Left hindlimb (tissue), 1 donor: ENCODE measurements at places on chromosomes 5 and 9.

- DNase-seq: no peak
These were observed 1365.5 kb upstream of the CDH9 start for GRCh38 chr5:28403846-28404245.

DNA sequence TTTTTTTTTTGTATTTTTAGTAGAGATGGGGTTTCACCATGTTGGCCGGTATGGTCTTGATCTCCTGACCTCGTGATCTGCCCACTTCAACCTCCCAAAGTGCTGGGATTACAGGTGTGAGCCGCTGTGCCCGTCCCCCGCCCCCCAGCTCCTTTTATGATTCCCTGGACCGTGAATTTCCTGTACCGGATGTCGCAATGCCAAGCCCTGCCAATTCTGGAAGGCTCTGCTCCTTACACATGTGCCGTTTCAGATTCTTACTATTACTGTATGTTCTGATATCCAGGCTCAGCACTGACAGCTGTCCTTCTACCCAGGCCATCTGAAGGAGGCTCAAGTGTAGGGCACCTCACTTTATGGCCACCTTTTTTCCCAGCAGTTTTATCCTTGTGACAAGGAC is 100.1 kb downstream of the PLCXD3 start:
- no peak for DNase-seq

DNA sequence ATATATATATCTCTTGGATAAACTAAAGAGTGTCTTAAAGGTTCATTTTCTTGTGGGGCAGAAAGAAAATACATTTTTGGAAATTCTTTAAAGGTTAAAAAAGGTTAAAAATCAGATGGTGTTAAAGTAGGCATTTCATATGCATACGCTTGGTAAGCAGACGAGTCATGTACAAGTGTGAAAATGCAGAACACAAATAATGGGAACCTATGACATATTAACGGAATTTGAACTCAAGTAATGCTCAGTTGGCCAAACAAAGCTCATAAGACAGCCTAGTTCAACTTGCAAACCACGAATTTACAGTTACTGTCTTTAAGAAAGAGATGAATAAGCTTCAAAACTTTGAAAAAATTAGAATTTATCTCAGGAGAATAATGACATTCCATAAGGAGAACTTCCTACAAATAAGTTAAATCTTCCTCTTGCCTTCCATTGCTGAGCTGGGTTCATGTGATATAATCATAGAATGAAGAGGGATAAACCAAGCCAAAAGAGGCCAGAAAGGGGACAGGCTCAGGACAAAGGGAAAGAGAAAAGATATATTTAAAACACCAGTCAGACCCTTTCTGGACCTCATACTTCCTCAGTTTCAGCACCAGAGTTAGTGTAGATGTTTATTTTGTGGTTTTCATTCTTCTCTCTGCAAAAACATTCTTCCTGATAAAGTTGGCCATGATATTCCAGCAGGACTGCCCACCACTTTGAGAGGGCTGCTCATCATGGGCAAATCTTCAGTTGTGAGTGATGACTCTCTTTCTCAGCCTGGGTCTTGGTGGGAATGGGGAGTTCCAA is 256.7 kb upstream of the CD180 start:
- no peak for DNase-seq

GRCh38 chr5:172694061-172694460 is 53.0 kb downstream of the NEURL1B start:
- DNase-seq: no peak

GRCh38 chr9:129500161-129500862 is 120.6 kb downstream of the C9orf50 start:
- peak; percentile 81 for DNase-seq

DNA sequence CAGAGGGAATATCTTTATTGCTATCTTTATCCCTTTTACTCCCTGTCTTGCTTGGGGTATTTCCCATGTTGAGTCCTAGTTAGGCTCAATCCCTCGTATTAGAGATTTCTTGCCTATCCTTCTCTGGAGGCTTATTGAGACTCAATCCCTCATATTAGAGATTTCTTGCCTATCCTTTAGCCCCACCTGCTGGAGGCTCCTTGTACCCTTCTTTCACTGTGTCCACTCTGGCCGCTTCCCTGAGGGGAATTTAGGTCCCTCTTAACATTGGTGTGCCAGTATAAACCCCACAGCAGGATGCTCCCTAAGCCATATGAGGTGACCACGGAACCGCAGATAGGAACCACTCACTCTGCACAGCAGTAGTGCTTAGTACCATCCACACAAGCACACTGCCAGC is 110.7 kb upstream of the MAMDC2 start:
- DNase-seq: no peak

DNA sequence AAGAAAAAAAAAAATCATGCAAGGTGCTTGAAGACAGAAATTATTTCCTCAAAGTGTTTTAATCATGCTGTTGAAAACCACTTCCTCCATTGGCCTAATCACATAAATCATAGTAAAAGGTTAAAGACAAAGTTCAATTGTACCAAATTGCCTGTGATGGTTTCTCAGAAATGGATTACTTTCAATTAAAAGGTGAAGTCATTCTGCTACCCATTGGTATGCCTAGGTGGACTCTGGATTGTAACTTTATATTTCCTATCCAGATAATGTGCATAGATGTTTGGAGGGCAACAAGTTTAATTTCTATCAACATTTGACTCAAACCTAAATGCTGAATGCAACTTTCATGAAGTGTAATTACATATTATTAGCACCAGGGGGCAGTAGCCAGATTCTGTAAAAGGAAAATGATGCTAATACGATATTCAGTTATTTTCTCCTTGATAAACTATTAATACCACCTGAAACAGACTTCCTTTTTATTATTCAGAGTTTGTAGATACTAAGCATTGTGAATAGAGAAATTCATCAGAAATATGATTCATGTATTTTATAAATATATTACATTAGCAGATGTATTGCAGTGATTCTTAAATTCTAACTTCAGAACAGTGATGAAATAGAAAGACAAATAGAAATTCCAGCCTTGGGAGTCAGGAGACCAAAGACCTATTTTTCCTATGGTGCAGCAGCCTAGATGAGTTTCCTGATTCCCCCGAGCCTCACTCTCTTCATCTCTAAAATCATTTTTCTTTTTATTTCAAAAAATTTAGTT is 148.2 kb downstream of the CAAP1 start:
- DNase-seq: no peak

- no peak for DNase-seq
These were observed 14.5 kb downstream of the SLC27A6 start for GRCh38 chr5:128979761-128980160.

GRCh38 chr5:116358911-116359418 is 215.7 kb downstream of the SEMA6A start:
- no peak for DNase-seq

- DNase-seq: no peak
These were observed 51.0 kb upstream of the FYB1 start for GRCh38 chr5:39270225-39270848.

- DNase-seq: no peak
These were observed 2.2 kb upstream of the DNAJB5 start for GRCh38 chr9:34987160-34987901.

DNA sequence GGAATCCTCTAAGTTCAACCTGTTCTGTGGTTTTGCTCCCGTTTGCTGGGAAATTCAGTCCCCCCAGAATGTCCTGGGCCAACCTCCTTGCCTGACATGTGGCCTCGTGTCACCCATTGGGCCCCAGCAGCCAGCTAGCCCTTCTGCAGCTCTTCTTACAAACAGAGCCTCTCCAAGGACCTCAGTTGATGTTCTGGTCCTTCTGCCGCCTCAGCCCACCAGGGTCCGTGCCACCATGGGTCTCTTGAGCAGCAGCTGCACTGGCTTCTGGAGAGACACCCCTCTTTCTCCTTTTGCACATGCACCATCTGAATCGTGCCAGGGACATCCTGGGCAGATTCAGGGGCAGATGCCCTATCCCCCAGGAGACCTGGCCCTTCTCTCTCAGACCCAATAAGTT is 85.0 kb downstream of the LMX1B start:
- DNase-seq: no peak

DNA sequence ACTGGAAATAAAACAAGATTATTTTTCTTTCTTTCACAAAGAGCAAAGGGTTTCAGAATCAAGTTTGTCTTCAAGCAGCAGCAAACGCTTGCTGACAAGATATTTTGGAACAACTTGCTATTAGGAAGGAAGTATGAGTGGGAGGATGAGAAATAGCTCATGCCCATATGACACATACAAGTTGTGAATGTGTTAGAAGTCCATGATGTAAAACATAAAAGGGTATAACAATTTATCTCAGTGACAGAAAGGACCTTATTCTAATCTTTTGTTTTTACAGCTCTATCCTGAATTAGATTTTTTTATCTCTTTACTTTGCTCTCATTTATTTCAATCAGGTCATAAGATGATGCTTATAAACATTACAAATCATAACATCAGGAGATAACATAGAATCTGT is 516.6 kb upstream of the MEF2C start:
- DNase-seq: no peak

DNA sequence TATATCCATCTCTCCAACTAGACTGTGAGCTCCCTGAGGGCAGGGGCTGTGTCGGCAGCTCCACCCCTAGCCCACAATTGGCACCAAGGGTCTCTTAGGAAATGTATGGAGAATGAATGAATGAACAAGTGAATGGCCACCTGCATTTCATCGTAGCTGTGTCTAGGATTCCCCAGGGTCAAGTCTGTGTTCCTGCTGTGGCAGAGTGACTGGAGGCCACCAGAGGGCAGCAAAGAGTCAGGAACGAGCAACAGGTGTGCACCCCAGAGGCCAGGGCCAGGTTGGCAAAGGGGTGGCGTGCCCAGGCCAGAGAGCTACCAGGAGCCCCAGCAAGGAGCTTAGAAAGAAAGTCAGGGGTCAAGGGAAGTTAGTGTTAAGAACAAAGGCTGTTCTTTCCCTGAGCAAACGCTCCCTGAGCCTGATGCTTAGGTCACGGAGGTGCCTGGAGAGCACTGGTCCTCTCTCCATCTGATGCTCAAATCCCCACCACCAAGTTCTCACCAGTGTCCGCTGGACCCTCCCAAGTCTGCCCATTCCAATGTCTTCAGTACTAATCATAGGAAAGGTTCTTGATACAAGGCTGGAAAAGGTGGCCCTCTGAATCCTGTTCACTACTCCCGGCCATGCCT is 160.7 kb downstream of the PAX5 start:
- DNase-seq: peak; percentile 35

DNA sequence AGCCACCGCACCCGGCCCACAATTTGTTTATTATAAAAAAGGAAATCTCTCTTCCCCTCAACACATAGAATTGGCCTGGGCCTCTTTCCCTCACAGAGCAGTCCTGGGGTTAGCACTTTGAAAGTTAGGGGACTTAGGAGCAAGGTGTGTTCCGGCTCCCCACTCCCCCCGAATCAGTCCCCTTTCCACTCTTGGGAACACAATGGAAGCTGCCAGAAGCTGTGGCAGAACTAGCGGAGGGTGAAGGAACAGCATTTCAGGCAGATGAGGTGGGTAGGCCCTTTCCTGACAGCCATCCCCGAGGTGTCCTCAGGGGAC is 16.4 kb upstream of the C5orf47 start:
- no peak for DNase-seq

DNA sequence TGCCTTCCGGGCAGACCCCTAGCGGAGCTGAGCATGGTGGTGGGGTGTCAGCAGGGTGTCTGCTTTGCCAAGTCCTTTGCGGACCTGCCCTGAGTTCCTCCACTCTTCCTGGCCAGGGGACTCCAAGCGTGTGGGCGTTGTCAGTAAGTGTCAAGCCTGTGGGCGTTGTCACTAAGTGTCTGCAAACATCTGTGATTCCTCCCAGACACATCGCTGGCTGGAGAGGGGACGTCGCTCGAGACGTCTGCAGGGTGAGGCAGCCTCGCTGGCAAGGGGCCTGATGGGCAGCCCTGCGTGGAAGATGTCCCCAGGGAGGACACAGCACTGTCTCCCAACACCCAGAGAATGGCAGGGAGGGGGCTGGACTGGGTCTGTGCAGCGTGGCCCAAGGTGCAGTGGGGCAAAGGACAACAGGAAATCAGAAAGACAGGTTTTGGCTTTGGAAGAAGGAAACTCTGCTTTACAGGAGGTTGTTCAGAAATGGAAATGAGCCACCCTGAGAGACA is 28.8 kb downstream of the ADAMTSL2 start:
- DNase-seq: no peak

DNA sequence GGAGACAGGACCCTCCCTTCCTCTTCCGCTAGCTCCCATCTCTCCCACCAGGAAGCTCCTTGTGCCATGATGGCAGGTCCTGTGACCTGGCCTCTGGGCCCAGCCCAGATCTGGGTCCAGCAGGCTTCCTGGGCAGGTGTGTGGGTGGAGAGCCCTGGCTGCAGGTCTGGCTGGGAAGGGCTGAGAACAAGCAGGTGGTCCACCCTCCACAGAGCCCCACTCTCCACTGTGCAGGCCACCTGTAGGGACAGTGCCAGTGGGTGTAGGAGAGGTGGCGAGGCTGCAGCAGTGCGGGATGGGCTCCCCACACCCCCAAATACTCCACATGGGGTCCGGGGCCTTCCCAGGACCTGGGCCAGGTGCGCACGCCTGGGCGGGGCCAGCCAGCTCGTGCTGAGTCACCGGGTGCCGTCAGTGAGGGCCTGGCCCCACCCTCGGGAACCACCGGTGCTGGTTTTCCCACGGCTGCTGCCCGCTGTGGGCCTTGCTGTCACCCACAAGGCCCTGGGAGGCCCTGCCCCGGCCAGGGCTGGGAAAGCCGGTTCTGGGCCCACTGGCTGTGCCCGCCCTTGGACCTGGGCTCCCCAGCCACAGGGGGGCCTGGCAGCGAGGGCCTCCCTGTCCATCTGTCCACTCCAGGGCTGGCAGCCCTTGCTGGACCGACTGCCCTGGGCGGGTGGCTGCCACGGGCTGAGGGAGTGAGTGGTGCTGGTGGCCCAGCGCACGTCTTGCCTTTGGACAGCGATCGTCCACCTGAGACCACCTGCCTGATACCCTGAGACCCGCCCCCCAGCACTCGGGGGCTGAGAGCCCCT is 9.3 kb upstream of the NRARP start:
- peak; percentile 35 for DNase-seq

DNA sequence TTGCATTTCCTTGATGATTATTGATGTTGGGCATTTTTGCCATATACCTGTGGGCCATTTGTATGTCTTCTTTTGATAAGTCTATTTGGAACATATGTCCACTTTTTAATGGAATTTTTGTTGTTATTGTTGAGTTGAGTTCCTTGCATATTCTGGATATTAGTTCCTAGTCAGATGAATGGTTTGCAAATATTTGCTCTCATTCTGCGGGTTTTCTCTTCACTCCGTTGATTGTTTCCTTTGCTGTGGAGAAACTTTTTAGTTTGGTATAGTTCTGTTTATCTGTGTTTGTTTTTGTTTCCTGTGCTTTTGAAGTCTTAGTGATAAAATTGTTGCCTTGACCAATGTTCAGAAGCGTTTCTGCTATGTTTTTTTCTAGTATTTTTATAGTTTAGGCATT is 13.0 kb downstream of the OSMR start:
- no peak for DNase-seq

DNA sequence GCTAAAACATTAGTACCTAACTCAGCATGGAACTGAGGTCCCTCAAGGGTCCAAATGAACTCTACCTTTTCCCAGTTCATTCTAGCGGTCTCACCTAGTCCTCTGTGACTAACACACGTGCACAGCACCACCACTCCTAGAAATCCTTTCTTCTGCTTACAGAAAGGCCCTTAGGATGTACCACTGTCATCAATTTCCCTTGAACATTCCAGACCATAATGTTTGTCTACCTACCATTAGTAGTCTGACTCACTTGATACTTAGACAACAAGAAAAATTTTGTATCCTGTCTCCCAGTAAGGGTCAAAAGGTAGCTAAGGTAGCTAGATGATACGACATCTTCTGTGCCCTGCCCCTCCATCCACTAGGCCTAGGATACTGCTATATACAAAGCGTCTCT is 166.6 kb downstream of the TSSK1B start:
- DNase-seq: no peak
